H9 (cell line): ENCODE measurements at places on chromosomes 12 and 14.
A peak's percentile ranks its signal among the peaks of the same experiment; 100 is the strongest.

DNA sequence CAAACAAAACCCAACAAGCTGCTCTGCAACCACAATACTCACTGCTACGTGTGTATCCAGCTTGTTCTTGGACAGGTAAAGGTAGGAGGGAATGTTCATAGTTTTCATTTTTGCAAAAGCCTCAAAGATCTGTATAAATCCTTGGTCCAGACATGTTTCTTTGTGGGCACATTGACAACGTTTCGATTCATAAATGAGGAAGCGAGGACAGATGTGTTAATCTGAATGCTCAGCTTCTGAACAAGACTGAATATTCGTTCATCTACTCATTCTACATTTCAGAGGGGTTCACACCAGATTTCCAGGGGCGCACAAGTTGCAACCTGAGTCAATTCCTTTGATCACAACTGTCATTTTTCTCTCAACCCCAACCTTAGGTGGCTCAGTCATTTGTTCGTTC is 134.4 kb downstream of the LLPH start:
- H3K4me3 ChIP-seq: no peak overlapping the region
- H3K36me3 ChIP-seq: no peaks in the 10 kb centered on the region
- no peaks in the 10 kb centered on the region for H3K27me3 ChIP-seq
- DNase-seq: no peak

GRCh38 chr14:99576304-99576703 is 27.7 kb downstream of the CCDC85C start:
- H3K27me3 ChIP-seq: no peaks in the 10 kb centered on the region
- no peak for DNase-seq

DNA sequence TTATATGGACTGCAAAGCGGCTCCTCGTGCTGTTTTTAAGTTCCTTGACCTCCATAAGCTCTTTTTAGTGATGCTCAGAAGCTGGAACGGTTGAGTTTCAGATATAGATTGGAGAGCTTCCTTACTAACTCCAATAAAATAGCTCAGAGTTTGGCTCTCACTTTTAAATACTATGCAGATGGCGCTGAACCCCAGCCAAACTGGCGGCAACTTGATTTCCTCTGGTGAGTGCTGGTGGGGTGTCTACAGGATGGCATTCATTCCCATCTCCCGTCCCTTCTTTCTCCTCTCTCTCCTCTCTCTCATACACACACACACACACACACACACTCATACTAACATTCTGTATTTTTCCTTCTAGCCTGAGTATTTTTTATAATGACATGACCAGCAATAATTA is 346.3 kb downstream of the ETNK1 start:
- no peaks in the 10 kb centered on the region for H3K36me3 ChIP-seq
- H3K27me3 ChIP-seq: no peaks in the 10 kb centered on the region
- H3K27ac ChIP-seq: no peak overlapping the region
- DNase-seq: no peak
- no peak overlapping the region for H3K4me3 ChIP-seq

DNA sequence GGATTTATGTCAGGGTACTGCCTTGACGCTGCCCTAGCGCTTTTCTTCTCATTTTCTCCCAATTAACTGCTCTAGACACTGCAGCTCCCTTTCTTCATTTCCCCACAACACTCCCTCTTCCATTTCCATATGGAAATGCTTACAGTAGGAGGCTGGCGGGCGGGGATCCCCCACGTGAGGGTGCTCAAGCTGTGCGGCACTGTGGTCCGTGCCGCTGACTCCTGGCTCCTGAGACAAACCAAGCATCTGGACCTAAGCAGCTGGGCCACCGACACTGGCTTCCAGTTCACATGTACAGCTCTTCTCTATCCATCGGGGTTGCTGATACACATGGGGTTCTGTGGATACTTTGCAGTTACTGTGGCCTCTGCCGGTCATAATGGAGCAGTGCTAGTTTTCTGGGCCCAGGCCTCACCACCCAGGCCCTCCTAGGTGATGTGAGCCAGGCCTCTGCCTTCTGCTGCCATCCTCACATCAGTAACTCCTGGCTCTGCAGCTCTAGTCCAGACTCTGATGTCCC is 20.2 kb downstream of the TCHP start:
- H3K4me3 ChIP-seq: no peak overlapping the region
- no peak for DNase-seq
- H3K36me3 ChIP-seq: peaks cover 27% of the 10 kb centered on the region
- no peaks in the 10 kb centered on the region for H3K4me1 ChIP-seq
- H3K27me3 ChIP-seq: no peaks in the 10 kb centered on the region

- DNase-seq: no peak
- no peaks in the 10 kb centered on the region for H3K36me3 ChIP-seq
- H3K4me3 ChIP-seq: no peak overlapping the region
- H3K4me1 ChIP-seq: no peaks in the 10 kb centered on the region
- no peak overlapping the region for H3K27ac ChIP-seq
Observed at GRCh38 chr12:2403221-2403976, 350.6 kb downstream of the CACNA1C start.

- no peaks in the 10 kb centered on the region for H3K36me3 ChIP-seq
- no peak overlapping the region for H3K27ac ChIP-seq
- DNase-seq: peak; percentile 28
- no peaks in the 10 kb centered on the region for H3K4me1 ChIP-seq
Observed at GRCh38 chr12:1509413-1510052, 84.8 kb downstream of the FBXL14 start.

GRCh38 chr12:48680861-48681260 is 1.2 kb downstream of the KANSL2 start:
- H3K27me3 ChIP-seq: no peaks in the 10 kb centered on the region
- peaks cover 6% of the 10 kb centered on the region for H3K4me1 ChIP-seq
- H3K27ac ChIP-seq: no peak overlapping the region
- H3K36me3 ChIP-seq: peaks cover 52% of the 10 kb centered on the region
- peak overlapping the region; percentile 99 for H3K4me3 ChIP-seq

GRCh38 chr12:97404543-97404942 is 58.1 kb upstream of the RMST start:
- no peak overlapping the region for H3K4me3 ChIP-seq
- no peaks in the 10 kb centered on the region for H3K27me3 ChIP-seq
- H3K36me3 ChIP-seq: no peaks in the 10 kb centered on the region
- H3K27ac ChIP-seq: no peak overlapping the region
- no peaks in the 10 kb centered on the region for H3K4me1 ChIP-seq

DNA sequence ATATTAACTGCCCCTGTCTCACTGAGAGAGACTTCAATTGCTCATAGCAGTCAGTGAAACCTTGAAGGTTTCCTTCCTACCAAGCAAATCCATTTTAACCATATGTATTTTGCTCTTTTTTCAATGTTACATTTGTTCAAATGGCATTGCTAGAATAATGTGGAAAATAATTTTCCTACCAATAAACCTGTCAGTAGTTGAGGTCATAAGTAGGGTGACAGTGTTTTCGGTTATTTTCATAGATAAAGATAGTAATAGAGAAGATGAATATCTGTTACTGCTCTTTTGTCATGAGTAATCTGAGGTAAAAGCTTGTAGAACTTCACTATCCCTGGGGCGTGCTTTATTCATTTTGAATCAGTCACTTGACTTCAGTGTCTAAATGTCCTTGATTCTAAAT is 32.6 kb downstream of the EID3 start:
- no peak overlapping the region for H3K27ac ChIP-seq
- no peak for DNase-seq
- no peaks in the 10 kb centered on the region for H3K27me3 ChIP-seq

- H3K27ac ChIP-seq: no peak overlapping the region
- no peak overlapping the region for H3K4me3 ChIP-seq
- peaks cover 7% of the 10 kb centered on the region for H3K36me3 ChIP-seq
- no peaks in the 10 kb centered on the region for H3K4me1 ChIP-seq
- no peak for DNase-seq
- H3K27me3 ChIP-seq: no peaks in the 10 kb centered on the region
Observed at GRCh38 chr14:65696801-65697200, 284.3 kb downstream of the FUT8 start.

DNA sequence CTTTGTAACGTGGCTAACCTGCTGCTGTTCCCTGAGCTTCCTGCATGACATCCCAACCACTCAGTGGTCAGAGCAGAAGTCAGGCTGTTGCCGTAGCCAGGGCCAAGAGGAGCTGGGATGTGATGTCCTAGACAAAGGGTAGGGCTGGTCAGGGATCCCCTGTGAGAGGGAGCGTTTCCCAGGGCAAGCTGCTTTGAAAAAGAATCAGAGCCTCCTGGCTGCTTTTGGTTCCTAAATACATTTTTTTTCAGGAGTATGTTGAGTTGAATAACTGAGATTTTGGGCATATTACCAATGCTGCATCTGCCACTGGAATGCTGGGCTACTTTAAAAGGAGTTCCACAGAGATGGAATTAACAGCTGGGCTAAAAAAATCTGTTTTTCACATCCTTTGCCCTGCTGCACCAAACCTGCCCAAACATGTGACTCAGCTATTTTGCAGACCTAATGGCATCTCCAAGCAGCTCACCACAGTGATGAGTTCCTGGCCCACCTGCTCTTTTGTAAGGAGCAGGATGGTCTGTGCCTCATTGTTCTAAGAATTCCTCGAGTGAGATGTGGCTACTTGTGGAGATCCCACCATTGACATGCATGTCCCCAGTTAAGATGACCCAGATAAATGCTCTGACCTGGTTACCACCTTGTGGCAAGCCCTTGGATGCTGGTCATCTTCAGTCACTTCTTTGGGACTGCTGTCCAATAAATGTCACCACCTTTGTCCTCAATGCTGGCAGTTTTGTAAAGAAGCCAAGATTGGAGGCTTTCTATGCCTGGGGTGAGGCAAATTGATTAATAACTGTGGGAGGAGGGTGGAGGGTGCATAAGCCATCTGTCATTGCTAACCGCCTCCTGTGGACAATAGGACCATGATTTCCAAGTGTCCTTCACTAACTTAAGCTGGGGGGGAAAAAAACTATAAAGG is 24.1 kb downstream of the ANKRD13A start:
- H3K4me3 ChIP-seq: no peak overlapping the region
- peaks cover 3% of the 10 kb centered on the region; the same call in 1 of the 2 replicates for H3K4me1 ChIP-seq
- no peaks in the 10 kb centered on the region for H3K27me3 ChIP-seq
- no peak for DNase-seq

- H3K36me3 ChIP-seq: peaks cover 20% of the 10 kb centered on the region; the same call in 1 of the 2 replicates
- no peak overlapping the region for H3K4me3 ChIP-seq
- H3K27ac ChIP-seq: no peak overlapping the region
- H3K27me3 ChIP-seq: no peaks in the 10 kb centered on the region
- no peak for DNase-seq
Observed at GRCh38 chr14:45633220-45633984, 380.4 kb upstream of the MIS18BP1 start.

DNA sequence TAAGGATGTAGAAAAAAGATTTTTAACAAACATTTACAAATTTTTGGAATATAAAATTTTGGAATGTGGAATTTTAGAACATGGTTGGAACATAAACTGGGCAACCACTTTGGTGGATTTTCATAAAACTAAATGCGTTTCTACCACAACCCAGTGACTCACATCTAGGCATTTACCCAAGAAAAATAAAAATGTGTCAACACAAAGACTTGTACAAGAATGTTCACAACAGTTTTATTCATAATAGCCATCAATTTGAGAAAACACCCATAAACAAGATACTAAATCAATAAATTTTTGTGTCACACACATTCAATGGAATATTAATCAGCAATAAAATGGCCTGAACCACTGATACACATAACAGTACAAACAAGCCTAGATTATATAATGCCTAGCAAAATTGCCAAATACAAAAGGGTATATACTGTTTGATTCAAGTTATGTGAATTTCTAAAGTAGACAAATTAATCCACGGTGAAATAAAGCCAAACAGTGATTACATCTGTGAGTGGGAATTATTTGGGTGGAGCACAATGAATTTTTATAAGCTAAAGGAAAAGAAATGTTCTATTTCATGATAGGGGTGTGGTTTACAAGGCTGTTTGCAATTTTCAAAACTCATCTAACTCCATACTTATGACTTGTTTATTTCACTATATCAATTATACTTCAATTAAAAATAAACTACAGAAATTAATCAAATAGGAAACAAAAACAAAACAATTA is 415.2 kb upstream of the OR4E1 start:
- no peaks in the 10 kb centered on the region for H3K4me1 ChIP-seq
- no peak overlapping the region for H3K4me3 ChIP-seq
- no peak for DNase-seq
- H3K36me3 ChIP-seq: no peaks in the 10 kb centered on the region
- no peak overlapping the region for H3K27ac ChIP-seq

GRCh38 chr12:94271351-94271750 is 123.0 kb downstream of the PLXNC1 start:
- H3K4me1 ChIP-seq: no peaks in the 10 kb centered on the region; the same call in 1 of the 2 replicates
- H3K27ac ChIP-seq: no peak overlapping the region
- H3K36me3 ChIP-seq: no peaks in the 10 kb centered on the region; the same call in 1 of the 2 replicates

GRCh38 chr12:56221232-56221756 is 428 bp downstream of the RNF41 start:
- no peaks in the 10 kb centered on the region for H3K27me3 ChIP-seq
- peak overlapping the region; percentile 79 for H3K27ac ChIP-seq
- peak overlapping the region; percentile 98 for H3K4me3 ChIP-seq
- DNase-seq: peak; percentile 64

GRCh38 chr14:95564060-95564459 is 29.2 kb downstream of the GLRX5 start:
- no peaks in the 10 kb centered on the region for H3K27me3 ChIP-seq
- H3K27ac ChIP-seq: no peak overlapping the region
- peaks cover 3% of the 10 kb centered on the region; the same call in 1 of the 2 replicates for H3K4me1 ChIP-seq
- DNase-seq: no peak
- no peak overlapping the region for H3K4me3 ChIP-seq
- H3K36me3 ChIP-seq: no peaks in the 10 kb centered on the region

DNA sequence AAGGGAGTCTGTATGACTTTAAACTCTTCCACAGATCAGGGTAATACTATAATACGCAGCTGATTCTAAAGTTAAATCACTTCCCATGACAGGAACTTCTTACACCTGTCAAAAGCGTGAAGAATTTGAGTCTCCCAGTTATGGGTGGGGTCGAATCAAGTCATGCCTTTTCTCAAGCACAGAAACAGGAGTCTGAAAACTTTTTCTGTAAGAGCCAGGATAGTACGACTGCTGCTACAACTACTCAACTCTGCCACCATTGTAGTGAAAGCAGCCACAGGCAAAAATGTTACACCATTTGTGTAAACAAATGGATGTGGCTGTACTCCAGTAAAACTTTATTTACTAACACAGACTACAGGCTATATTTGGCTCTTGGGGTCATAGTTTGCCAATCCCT is 90.3 kb downstream of the DUSP6 start:
- no peak overlapping the region for H3K27ac ChIP-seq
- no peaks in the 10 kb centered on the region for H3K27me3 ChIP-seq
- no peak for DNase-seq
- no peaks in the 10 kb centered on the region for H3K4me1 ChIP-seq
- no peak overlapping the region for H3K4me3 ChIP-seq

GRCh38 chr14:65080960-65081747 is 21.2 kb downstream of the MAX start:
- no peak overlapping the region for H3K4me3 ChIP-seq
- H3K27ac ChIP-seq: no peak overlapping the region
- H3K4me1 ChIP-seq: no peaks in the 10 kb centered on the region; the same call in 1 of the 2 replicates
- no peak for DNase-seq
- H3K36me3 ChIP-seq: peaks cover 53% of the 10 kb centered on the region

- no peak for DNase-seq
- no peaks in the 10 kb centered on the region for H3K27me3 ChIP-seq
- 0 out of 2 replicates have a peak, but pooled peaks cover 2% of the 10 kb centered on the region for H3K4me1 ChIP-seq
- no peak overlapping the region for H3K27ac ChIP-seq
Observed at GRCh38 chr12:117986705-117987469, 18.1 kb upstream of the KSR2 start.
